ENCODE measurements at places on chromosomes 1 and 21.
A peak's percentile ranks its signal among the peaks of the same experiment; 100 is the strongest.

GRCh38 chr21:29332461-29333362 is 34.0 kb downstream of the BACH1 start:
- peaks cover 10% of the 10 kb centered on the region for H3K4me1 ChIP-seq
- peaks cover 44% of the 10 kb centered on the region for H3K36me3 ChIP-seq
- no peak overlapping the region for H3K27ac ChIP-seq

DNA sequence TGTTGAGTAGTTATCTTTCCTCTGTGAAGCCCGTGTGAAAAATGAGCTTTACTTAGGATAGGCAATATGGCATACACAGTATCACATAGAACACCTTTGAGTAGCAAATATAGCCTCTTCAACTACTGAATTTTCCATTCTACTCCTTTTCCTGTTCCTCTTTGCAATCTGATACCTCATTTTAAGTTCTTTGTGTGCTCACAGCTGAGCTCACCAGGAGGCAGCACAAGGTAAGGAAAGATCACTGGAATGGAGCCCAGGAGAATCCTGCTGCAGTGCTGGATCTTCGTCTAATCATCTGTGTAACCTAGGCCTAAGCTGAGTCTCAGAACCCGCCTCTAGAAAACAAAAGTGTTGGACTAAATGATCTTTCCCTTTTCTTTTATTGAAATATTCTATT is 171.0 kb downstream of the LRRC40 start:
- no peaks in the 10 kb centered on the region for H3K4me1 ChIP-seq
- no peak for DNase-seq
- H3K27ac ChIP-seq: no peak overlapping the region
- H3K36me3 ChIP-seq: no peaks in the 10 kb centered on the region
- no peaks in the 10 kb centered on the region for H3K27me3 ChIP-seq

GRCh38 chr1:4702932-4703331 is 48.5 kb downstream of the AJAP1 start:
- no peak overlapping the region for H3K4me3 ChIP-seq
- H3K36me3 ChIP-seq: no peaks in the 10 kb centered on the region
- H3K4me1 ChIP-seq: no peaks in the 10 kb centered on the region
- DNase-seq: no peak

DNA sequence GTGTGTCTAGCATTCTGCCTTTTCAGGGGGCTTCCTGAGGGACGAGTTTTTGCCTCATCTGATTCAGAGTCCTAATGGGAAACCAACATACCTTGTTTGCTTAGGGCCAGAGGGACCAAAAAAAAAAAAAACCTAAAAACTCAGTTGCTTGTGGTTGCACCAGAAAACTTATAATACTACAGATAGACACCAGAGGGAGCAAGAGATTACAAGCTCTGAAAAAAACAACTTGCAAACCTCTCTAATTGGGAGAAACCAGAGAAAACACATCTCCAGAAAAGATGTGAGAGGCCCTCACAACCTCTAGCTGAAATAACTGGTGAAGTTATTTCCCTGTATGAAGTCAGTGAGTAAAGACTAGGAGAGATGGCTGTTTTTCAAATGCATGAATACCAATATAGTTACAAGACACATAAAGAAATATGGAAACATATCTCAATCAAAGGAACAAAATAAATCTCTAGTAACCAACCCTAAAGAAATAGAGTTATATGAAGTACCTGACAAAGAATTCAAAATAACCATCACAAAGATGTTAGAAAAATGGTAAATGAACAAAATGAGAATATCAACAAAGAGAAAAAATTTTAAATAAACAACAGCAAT is 233.7 kb upstream of the NFIA start:
- no peaks in the 10 kb centered on the region for H3K27me3 ChIP-seq
- H3K27ac ChIP-seq: no peak overlapping the region
- no peaks in the 10 kb centered on the region for H3K4me1 ChIP-seq
- H3K36me3 ChIP-seq: no peaks in the 10 kb centered on the region
- no peak overlapping the region for H3K4me3 ChIP-seq
- no peak for DNase-seq

- no peak overlapping the region for H3K27ac ChIP-seq
- H3K27me3 ChIP-seq: no peaks in the 10 kb centered on the region
- DNase-seq: no peak
- no peak overlapping the region for H3K4me3 ChIP-seq
- H3K36me3 ChIP-seq: no peaks in the 10 kb centered on the region
- H3K4me1 ChIP-seq: peaks cover 22% of the 10 kb centered on the region
Measured at GRCh38 chr1:231610388-231610787, 16.2 kb upstream of the DISC1 start.

GRCh38 chr1:175317309-175317708 is 124.7 kb upstream of the KIAA0040 start:
- peaks cover 15% of the 10 kb centered on the region for H3K4me1 ChIP-seq
- H3K36me3 ChIP-seq: no peaks in the 10 kb centered on the region
- H3K4me3 ChIP-seq: no peak overlapping the region
- H3K27ac ChIP-seq: no peak overlapping the region
- DNase-seq: no peak

GRCh38 chr1:166693673-166694297 is 145.5 kb upstream of the POGK start:
- no peaks in the 10 kb centered on the region for H3K36me3 ChIP-seq
- no peak overlapping the region for H3K27ac ChIP-seq
- H3K4me1 ChIP-seq: no peaks in the 10 kb centered on the region
- no peak for DNase-seq

DNA sequence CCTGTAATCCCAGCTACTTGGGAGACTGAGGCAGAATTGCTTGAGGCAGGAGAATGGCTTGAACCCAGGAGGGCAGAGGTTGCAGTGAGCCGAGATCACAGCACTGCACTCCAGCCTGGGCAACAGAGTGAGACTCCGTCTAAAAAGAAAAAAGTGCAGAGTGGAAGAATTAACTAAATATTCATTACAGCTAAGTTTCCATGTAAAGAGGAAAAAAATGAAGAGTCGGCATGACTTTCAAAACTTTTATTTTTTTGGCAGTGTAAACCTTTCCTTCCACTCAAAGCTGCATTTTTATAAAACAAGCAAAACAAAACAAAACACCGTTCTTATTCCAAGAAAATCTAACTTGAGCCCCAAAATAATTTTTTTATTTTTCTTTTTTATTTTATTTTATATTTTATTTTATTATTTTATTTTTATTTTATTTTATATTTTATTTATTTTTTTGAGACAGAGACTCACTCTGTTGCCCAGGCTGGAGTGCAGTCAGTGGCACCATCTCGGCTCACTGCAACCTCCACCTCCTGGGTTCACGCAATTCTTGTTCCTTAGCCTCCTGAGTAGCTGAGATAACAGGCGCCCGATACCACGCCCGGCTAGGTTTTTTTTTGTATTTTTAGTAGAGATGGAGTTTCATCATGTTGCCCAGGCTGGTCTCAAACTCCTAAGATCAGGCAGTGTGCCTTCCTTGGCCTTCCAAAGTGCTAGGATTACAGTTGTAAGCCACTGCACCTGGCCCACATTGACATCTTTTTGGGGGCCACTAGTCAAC is 62.9 kb downstream of the PACC1 start:
- H3K4me1 ChIP-seq: no peaks in the 10 kb centered on the region
- H3K27me3 ChIP-seq: no peaks in the 10 kb centered on the region
- no peak overlapping the region for H3K4me3 ChIP-seq

GRCh38 chr1:93607814-93608186 is 73.8 kb downstream of the BCAR3 start:
- H3K27me3 ChIP-seq: no peaks in the 10 kb centered on the region
- no peak overlapping the region for H3K4me3 ChIP-seq
- H3K27ac ChIP-seq: peak overlapping the region; percentile 21
- DNase-seq: no peak

GRCh38 chr1:189960769-189961168 is 516.9 kb downstream of the BRINP3 start:
- H3K36me3 ChIP-seq: no peaks in the 10 kb centered on the region
- no peak overlapping the region for H3K4me3 ChIP-seq
- H3K27ac ChIP-seq: no peak overlapping the region
- H3K27me3 ChIP-seq: no peaks in the 10 kb centered on the region
- H3K4me1 ChIP-seq: no peaks in the 10 kb centered on the region

GRCh38 chr1:7390604-7391000 is 380.5 kb upstream of the VAMP3 start:
- no peak overlapping the region for H3K27ac ChIP-seq
- H3K27me3 ChIP-seq: no peaks in the 10 kb centered on the region
- peaks cover 15% of the 10 kb centered on the region for H3K4me1 ChIP-seq
- no peak for DNase-seq
- no peak overlapping the region for H3K4me3 ChIP-seq

GRCh38 chr21:32726839-32727686 is 750 bp downstream of the SYNJ1 start:
- H3K36me3 ChIP-seq: no peaks in the 10 kb centered on the region
- H3K4me1 ChIP-seq: peaks cover 11% of the 10 kb centered on the region

DNA sequence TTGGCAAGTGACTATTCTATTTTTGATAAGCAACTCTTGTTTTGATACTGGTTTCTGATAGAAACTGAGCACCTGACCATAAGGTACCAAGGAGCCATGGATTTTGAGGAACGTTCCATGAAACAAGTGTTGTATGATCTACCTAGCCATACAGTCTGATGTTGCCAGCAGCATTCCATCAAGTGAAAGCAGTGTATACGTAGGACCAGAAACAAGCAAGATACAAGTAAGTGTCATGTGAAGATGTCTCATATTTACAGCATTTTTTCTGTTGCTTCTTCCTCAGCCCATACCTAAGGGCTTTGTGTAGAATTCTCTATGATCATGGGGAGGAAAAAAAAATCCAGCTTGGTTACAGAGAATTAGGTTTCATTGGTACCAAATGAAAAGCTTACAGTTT is 55.6 kb upstream of the RABGAP1L start:
- no peak overlapping the region for H3K4me3 ChIP-seq
- H3K27ac ChIP-seq: no peak overlapping the region
- no peaks in the 10 kb centered on the region for H3K36me3 ChIP-seq
- no peaks in the 10 kb centered on the region for H3K4me1 ChIP-seq
- no peaks in the 10 kb centered on the region for H3K27me3 ChIP-seq

DNA sequence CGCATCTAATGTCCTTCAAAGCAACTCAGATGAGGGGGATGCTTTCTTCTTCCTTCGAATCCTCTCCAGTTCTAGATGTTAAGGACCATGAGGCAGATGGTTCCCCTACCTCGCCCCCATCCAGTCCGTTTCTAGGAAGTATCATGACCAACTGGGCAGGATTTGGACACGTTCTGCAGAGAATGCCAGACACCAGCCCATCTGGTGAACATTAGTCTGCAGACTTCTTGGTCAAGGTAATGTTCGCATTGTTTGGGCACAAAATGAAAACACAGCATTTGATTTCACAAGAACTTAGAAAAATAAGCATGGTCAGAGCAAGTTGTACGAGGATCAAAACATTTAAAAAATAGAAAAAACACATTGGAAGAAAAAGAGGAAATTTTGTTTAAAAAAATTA is 25.4 kb upstream of the ADARB1 start:
- H3K27ac ChIP-seq: peak overlapping the region; percentile 59
- no peak overlapping the region for H3K4me3 ChIP-seq
- DNase-seq: peak; percentile 10
- H3K27me3 ChIP-seq: no peaks in the 10 kb centered on the region
- H3K4me1 ChIP-seq: no peaks in the 10 kb centered on the region
- no peaks in the 10 kb centered on the region for H3K36me3 ChIP-seq

DNA sequence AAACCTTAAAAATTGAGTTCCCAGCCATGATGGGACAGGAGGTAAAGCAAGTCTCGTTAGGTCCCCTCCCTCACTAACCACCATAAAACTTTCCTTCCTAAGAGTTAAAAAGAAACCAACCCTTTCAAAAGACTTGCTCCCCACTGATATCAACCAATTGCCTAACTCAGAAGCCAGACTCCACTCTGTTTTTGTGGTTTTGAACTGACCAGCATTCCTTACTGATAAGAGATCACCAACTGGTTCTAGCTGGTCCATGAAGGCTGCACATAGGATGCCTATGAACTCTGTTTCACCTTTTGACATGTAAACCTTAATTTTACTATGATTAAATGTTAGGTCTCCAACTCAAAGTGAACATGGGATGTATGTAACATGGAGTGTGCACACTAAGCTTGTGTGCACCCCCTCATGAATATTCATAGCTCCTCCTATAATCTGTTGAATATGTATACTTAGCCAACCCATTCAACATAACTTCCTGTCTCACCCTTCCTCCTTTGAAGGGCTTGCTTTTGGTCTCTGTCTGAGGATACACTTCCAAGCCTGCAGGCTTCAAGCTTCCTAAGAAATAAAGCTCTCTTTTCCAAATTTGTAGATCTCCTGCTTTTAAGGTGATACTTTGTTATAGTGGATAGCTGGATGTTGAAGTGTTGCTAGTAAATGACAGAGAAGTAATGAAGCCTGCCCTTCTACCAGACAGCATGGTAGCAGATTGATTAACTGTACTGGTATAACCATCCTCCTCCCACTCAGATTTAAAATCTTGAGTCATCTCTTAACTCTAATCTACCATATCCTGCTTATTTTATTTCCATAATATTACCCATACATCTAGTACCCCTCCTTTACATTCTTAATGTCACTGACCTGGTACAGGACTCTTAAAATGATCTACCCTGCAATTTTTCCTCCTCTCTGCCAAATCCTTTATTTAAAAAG is 95.6 kb downstream of the ZNF644 start:
- H3K4me3 ChIP-seq: no peak overlapping the region
- no peaks in the 10 kb centered on the region for H3K36me3 ChIP-seq
- no peaks in the 10 kb centered on the region for H3K27me3 ChIP-seq
- peaks cover 5% of the 10 kb centered on the region for H3K4me1 ChIP-seq
- DNase-seq: no peak
- no peak overlapping the region for H3K27ac ChIP-seq

DNA sequence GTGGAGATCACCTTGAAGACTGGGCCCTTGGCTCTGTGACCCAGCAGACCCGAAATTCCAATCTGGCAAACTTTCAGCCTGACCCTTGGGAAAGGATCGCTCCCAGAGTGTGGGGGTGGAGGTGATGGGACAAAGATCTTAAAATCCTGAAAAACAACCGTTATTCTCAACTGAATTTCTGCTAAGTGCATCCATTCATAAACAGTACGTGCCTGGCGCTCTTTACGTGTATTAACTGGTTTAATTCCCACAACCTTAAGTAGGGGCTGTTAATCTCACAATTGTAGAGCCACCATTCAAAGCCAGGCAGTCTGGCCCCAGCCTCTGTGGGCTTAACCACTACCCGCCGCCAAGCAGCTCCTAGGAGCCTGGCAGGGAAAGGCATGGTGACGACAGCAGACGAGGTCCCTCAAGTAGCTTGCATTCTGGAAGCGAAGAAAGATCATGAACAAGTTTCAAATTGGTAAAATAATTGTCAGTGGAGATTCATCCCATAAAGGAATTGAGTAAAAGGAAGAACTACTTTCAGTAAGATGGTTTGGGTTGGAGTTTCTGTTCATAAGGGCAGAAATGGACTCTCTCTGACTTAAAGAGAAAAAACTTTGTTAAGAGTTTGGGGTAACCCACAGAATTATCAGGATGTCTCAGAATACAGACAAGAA is 11.4 kb upstream of the RGS16 start:
- peak; percentile 62 for DNase-seq
- peak overlapping the region; percentile 87 for H3K27ac ChIP-seq
- no peak overlapping the region for H3K4me3 ChIP-seq
- H3K27me3 ChIP-seq: no peaks in the 10 kb centered on the region

DNA sequence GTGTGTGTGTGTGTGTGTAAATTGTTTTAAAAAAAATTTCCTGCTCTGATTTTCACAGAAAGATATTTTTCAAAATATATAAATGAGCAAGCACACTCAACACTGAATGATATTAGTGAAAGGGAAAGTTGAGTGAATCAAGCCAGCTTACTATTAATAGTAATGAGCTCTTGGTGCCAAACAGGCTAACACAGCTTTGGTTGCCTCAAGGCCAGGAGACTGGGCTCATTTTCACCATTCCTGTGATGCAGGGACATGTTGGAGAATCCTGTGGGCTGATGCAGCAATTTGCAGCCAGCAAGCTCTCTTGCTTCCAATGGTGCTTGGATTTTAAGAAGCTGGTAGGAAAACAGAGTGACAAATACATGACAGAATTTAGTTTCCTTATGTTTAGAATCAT is 30.2 kb downstream of the PLA2G4A start:
- no peak overlapping the region for H3K27ac ChIP-seq
- no peaks in the 10 kb centered on the region for H3K36me3 ChIP-seq
- no peak for DNase-seq
- H3K4me1 ChIP-seq: no peaks in the 10 kb centered on the region
- no peak overlapping the region for H3K4me3 ChIP-seq
